HFFc6 (cell line): ENCODE measurements at places on chromosomes 3 and 15. TPM values are rescaled to one million over a fixed set of nuclear protein-coding genes. Genes with fewer than 3 reads are reported as not detected.
A peak's percentile ranks its signal among the peaks of the same experiment; 100 is the strongest.

- no peak for DNase-seq
These were observed 44.8 kb downstream of the HCN4 start for GRCh38 chr15:73323956-73324355.

Gene TNFSF10
- 0.17 TPM in 1 of 3 replicates, not detected in the others for total RNA-seq

DNA sequence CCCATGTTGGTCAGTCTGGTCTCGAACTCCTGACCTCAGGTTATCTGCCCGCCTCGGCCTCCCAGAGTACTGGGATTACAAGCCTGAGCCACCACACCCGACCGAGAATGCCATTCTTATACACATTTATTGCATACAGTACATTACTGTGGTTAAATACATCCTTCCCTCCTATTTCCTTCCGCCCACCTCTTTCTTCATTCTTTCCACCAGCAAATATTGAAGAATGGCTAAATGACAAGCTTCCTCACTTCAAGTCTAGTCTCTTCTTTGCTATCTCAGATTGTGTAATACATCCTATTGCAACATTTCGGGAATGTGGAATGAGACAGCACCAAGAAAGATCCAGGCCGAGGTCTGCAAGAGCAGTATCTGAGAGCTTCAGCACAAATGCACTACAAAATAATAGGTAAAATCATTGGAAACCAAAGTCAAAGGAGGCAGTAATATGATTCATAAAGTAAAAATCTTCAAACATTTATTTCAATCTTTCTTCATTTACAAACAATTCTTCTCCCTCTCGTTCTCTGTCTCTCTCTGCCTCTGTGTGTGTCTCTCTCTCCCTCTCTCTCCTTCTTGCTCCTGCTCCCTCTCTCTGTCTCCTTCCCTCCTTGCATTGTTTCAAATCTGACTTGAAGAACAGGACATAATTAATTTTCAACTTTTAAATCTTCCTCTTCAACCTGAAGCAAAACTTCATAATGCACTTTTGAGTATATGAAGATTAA, 94.7 kb upstream of the TGFBR2 start:
- DNase-seq = peak; percentile 95

DNA sequence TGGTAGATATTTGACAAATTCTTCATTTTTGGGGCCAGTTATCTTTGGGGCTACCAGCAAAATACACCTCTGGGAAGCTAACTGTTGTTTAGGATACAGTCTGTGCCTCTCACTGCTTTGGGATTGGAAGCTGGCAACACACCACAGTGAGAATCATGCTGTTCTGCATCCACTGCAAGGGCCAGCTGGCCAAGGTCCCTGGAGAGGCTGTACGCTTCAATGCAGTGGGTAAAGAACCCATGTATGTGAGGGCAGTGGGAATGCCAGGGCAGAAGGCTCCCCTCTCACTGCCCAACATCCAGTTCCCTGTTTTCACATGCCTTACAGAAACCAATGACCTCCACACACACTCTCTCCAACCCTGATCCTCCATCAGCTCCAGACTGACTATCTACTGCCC, 20.1 kb downstream of the ZDHHC3 start:
- no peak for DNase-seq
